Activated naive CD8-positive, alpha-beta T cell treated with anti-CD3 and anti-CD28 coated beads, Interleukin-2, amount 10 ng/mL, durations not matched to agents 7 days and 5 days (primary cell): ENCODE measurements at places on chromosomes 1 and 21. TPM values are rescaled to one million over a fixed set of nuclear protein-coding genes. Genes with fewer than 3 reads are reported as not detected.
A peak's percentile ranks its signal among the peaks of the same experiment; 100 is the strongest.

DNA sequence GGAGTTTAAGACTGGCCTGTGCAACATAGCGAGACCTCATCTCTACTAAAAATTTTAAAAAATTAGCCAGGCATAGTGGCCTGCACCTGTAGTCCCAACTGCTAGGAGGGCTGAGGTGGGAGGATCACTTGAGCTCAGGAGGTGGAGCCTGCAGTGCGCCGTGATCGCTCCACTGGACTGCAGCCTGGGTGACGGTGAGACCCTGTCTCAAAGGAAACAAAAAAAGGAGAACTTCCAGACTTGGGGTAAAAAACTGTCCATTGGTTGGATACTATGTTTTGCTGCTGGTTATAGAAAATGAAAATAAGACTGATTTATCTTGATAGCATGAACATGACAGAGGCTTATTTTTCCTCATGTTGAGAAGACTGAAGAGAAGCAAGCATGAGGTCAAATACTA lies 79.4 kb downstream of the WDR4 start:
- peaks cover 7% of the 10 kb centered on the region for H3K4me1 ChIP-seq
- no peak for DNase-seq
- H3K27me3 ChIP-seq, result peaks cover 16% of the 10 kb centered on the region
- no peak overlapping the region for H3K4me3 ChIP-seq
- no peaks in the 10 kb centered on the region for H3K36me3 ChIP-seq

DNA sequence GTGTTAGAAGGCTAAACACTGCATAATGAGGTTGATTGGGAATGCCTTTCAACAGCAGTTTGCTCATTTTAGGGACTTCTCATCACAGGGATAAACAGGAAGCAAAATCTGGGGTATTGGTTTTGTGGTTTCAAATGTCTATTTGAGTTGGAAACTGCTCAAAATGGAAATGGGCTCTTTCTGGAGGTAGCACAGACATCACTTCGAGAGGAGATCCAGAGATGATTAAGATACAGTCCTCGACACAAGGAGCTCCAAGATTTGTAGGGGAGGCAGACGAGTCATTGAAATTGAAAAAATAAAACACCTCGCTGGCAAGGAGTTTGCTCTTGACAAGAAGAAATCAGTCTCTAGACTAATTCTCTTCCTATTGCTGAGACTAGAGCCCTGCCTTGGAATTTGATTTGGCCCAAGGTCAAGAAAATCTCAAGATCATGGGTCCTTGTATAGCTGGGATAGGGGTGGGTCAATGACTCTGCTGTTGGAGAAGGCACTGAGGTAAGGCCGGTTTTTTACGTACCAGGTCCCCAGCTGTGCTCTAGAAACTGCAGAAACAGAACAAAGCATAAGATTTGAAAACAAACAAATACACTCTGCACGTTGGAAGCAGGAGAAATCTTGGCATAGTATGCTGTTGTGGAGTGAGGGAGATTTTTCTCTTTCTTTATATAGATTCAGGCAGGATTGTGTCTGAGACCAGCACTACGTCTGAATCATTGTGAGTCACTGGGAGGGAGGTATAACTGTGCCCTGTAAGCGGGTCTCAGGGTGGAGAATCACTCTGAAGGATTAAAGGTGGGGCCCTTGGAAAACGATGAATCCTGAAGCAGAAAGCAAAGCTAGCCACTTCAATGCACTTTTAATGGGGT lies 17.7 kb upstream of the KLHDC8A start:
- H3K36me3 ChIP-seq, result no peaks in the 10 kb centered on the region
- no peak for DNase-seq
- H3K27me3 ChIP-seq, result peaks cover 59% of the 10 kb centered on the region
- peaks cover 5% of the 10 kb centered on the region for H3K4me1 ChIP-seq

DNA sequence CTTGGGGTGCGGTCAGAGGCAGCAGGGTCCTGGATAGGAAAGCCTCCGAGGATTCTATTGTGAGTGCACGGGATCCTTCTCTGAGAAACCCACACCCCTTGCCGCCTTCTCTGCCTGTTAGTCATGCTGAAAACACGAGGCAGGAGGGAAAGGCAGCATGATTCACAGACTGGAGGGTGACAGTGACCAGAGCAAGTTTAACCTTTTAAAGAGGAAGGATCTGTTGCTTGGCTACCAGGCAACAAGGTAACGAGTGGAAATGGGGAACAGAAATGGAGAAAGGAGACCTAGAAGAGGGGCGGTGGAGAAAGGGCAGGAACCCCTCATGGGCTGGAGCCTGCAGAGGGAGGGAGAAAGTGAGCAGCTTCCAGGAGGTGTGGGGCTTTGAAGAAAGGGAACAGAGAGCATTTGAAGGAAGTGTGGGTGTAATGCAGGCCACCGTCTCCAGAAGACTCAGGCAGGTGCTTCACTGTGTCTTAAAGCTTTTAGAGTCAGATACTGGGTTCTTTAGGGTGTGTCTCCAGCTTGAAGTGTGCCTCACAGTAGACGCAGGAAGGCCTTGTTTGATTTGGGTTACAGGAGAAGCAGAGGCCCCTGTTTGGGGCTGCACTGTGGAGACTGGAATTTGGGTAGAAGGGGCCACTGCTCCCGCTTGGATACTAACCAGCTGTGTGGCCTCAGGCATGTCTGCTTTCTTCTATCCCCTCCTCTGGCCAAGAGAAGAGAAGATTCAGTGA lies 19.1 kb downstream of the OPTC start:
- H3K27me3 ChIP-seq, result peaks cover 6% of the 10 kb centered on the region
- DNase-seq, result no peak
- peak overlapping the region; percentile 27 for H3K27ac ChIP-seq
- peaks cover 22% of the 10 kb centered on the region for H3K4me1 ChIP-seq
- H3K4me3 ChIP-seq, result no peak overlapping the region

DNA sequence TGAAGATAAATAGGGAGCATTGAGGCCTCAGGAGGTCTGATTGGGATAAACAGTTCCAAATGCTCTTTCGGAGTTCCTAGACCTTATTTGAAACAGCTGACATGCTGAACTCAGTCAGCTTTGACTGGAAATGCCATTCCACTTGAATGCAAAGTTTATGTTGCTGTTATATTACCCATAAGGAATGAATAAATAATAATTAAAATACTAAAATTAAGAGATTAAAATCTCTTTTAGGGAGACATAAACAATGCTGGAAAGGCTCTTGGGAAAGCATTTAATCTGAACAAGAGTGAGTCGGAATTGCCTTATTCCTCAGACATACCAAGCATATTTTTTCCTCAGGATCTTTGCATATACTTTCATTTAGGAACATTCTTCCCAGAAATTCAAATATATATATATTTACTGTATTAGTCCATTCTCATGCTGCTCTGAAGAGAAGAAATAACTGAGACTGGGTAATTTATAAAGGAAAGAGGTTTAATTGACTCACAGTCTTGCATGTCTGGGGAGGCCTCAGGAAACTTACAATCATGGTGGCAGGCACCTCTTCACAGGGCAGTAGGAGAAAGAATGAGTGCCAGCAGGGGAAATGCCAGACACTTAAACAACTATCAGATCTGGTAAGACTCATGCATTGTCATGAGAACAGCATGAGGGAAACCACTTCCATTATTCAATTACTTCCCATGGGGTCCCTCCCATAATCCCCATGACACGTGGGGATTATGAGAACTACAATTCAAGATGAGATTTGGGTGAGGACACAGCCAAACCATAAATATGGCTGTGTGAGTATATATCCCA lies 318.2 kb upstream of the PLXNA2 start:
- H3K4me3 ChIP-seq, result no peak overlapping the region
- H3K27me3 ChIP-seq, result no peaks in the 10 kb centered on the region
- H3K4me1 ChIP-seq, result no peaks in the 10 kb centered on the region

- no peak for DNase-seq
- peaks cover 1% of the 10 kb centered on the region for H3K4me1 ChIP-seq
- H3K27ac ChIP-seq, result no peak overlapping the region
- no peak overlapping the region for H3K4me3 ChIP-seq
Measured at GRCh38 chr1:184162281-184162680, 110.8 kb downstream of the TSEN15 start.

GRCh38 chr1:5286244-5286643 lies 631.8 kb downstream of the AJAP1 start:
- H3K27me3 ChIP-seq, result no peaks in the 10 kb centered on the region
- H3K4me3 ChIP-seq, result no peak overlapping the region
- peak; percentile 47 for DNase-seq
- no peaks in the 10 kb centered on the region for H3K4me1 ChIP-seq

DNA sequence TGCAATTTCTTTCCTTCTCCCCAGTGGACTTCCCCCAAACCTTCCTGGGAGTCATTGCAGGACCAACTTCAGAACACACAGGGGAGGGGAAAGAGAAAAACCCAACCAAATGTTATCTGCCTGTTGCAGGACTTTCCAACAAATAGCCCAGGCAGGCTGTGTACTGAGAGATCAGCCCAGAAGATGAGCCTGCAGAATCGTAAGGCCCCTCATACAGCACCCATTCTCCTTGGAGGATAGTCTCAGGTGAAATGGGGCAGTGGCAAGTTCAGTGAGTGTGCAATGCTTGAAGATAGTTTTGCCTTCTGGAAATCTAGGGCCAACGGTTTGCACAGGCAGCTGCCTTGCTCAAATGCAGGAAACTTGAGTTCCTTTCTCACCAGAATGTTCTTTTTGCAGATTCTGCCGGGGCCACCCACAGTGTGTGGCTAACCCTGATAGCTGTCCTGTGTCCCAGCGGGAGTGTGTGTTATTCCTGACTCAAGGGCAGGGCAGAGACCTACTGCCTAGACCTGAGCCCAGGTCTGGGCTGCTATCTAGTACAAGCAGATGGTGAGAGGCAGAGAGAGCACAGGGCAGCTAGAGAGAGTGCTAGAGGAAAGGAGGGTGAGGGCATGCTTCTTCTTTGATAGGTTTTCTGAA lies 48.8 kb downstream of the GADD45A start:
- no peak overlapping the region for H3K4me3 ChIP-seq
- H3K36me3 ChIP-seq, result no peaks in the 10 kb centered on the region
- H3K4me1 ChIP-seq, result peaks cover 14% of the 10 kb centered on the region
- H3K27ac ChIP-seq, result no peak overlapping the region
- peaks cover 5% of the 10 kb centered on the region for H3K27me3 ChIP-seq

DNA sequence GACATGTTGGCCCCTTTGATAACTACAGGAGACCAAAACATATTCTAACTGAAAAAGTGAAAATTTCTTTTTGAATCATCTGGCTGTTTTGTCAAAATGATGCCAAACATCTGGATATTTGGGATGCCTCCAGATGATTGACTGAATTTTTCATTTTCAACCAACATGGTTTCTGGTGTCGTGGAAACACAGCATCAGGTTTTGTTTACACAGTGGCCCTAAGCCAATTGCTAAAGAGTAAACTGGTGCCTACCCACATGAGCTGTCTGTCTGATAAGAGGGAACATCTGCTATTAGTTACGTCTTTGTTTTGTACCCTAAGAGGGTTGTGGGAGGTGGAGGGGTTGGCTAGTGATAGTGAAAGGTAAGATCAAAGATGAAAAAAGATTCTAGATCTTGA lies 204.8 kb downstream of the KCNK2 start:
- no peaks in the 10 kb centered on the region for H3K36me3 ChIP-seq
- no peaks in the 10 kb centered on the region for H3K4me1 ChIP-seq
- H3K27ac ChIP-seq, result no peak overlapping the region
- DNase-seq, result no peak
- H3K4me3 ChIP-seq, result no peak overlapping the region

DNA sequence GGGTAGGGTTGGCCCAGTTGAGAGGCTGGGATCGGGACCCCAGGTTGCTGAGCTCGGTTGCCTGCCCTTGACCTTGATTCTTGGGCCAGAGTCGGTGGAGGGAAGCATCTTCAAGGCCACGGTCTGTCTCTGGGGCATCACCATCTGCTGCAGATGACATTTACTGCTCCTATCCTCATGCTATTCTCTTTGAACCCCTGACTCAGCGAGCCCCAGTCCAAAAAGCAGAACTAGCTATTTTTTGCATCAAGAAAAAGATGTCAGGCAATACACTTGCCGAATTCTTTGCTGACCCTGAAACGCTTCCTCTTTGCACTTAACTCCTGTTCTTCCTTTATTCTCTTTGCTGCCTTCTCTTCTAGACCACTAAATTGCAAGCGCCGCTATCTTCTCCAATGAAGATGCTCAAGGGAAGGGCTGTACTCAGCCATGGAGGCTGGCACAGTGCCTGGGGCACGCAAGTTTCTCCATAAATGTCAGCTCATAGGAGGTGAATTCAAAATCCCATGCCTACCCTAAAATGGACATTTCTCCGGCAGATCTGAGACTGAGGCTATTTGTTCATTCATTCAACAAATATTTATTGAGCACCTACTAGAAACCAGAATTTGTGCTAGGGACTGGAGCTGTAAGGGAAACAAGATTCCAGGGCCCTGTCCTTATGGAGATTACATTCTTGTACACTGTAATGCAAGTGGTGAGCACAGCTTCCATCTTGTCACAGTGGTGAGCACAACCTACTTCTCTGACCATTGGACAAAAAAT lies 20.5 kb upstream of the CAPZB start:
- no peak overlapping the region for H3K4me3 ChIP-seq
- H3K27ac ChIP-seq, result no peak overlapping the region
- H3K27me3 ChIP-seq, result no peaks in the 10 kb centered on the region

DNA sequence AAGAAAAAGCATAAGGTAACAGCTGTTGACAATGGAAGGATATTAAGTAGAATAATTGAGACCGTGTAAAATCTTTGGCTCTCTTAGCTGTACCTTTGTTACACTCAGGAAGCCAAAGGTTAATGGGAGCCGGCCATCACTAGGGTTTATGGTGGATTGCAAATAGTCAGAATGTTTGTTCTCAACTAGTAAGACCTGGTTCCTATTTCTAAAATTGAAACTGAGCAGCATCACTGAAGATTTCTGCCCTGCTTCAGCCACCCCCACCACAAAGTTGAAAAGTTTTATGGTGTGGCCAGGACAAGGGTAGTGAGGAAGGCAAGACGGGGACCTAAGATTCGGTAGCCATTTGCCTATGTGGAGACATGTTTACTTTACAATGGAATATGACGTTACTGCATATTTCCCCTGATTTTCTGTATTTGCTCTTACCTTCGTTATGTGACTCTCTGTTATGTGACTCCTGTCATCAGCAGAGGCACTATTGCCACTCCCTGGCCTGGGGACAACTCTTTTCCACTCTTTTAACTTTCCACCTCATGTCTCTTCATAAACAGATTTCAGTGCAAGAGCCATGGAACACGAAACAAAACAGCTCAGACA lies 41.4 kb upstream of the KIF1B start:
- H3K36me3 ChIP-seq, result peaks cover 52% of the 10 kb centered on the region
- no peak for DNase-seq
- H3K27ac ChIP-seq, result peak overlapping the region; percentile 91
- H3K4me3 ChIP-seq, result peak overlapping the region; percentile 15
- no peaks in the 10 kb centered on the region for H3K27me3 ChIP-seq

KRTAP13-2 gene
- total RNA-seq, result not detected

FAM43B gene
- not detected for total RNA-seq

CCDC24 gene
- total RNA-seq, result 1.3 TPM

RUNX1 gene
- total RNA-seq, result 23.0 TPM

LRRC38 gene
- total RNA-seq, result not detected

ZNF687 gene
- total RNA-seq, result 35.5 TPM

URB2 gene
- 10.6 TPM for total RNA-seq
